ENCODE measurements at places on chromosomes 5 and 9.

DNA sequence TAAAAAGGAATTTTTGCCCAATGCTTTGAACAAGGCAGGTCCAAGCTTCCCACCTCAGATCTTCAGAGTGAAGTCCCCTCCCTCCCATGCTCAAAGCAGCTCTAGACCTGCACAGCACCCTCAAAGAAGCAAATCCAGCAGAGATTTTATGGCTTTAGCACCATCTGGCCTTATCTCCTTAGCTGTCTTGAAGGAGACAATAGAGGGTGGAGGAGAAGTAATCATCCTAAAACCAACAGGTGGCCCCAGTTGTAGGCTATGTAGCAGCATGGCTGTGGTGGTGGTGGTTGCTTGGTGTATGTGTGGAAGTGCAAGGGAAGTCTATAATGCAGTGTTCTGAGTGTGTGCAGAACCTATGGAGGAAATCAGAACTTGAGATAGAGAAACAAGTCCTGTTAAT, 140.1 kb downstream of the GRIA1 start:
- DNase-seq = no peak

DNA sequence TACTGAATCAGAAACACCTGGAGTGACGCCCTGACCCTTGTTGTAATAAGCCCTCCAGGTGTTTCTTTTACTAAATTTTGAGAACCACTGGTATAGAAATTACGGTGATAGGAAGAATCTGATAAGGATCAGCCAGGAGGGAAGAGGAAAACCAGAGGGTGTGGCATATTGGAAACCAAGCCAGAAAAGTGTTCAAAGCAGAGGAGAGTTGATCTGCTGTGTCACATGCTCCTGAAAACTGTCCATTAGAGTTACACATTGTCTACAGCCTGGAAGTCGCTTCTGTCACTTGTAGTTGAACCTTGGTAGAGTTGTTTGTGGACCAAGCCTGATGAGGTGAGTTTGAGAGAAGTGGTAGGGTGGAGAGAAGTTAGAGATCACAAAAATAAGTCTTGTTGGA, 497.4 kb downstream of the ENC1 start:
- DNase-seq = no peak

GRCh38 chr5:89842531-89842930, 567.0 kb downstream of the CETN3 start:
- DNase-seq = no peak

DNA sequence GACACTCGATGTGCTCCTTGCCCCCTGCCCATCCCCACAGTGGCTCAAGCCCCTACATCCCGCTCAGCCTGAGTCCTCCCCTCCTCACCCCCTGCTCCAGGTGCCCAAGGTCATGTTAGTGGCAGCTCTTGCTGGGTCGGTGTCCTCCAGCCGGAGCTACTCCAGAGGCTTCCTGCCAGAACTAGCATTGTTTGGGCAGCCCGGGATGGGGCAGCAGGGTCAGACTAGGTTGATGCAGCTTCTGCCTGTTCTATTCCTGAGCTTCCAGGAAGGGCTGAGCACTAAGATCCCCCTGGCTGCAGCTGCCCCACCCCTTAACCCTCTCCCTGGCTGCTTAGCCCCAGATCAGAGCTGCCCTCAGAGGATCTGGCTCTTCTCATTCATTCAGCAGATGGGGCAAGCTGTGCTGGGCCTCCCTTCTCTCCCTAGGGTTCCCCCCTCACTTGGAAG, 671 bp downstream of the RGS14 start:
- DNase-seq = no peak

DNA sequence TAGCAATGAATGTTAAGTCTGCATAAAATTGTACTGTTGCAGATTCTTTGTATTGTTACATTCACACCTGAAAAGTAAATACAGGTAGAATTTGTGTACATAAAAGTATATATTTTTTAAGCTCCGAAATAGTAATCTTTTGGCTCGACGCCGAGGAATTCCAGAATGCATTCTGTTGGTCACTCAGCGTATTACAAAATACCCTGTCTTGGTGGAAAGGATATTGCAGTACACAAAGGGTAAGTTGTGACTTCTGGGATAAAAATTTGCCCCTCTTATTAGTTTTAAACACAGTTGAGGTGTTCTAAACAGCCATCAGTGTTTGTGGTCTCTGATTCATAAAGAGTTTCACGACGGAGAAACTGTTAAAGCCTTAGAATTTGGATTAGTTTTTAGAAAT, 257.6 kb downstream of the ARHGEF28 start:
- DNase-seq = no peak

DNA sequence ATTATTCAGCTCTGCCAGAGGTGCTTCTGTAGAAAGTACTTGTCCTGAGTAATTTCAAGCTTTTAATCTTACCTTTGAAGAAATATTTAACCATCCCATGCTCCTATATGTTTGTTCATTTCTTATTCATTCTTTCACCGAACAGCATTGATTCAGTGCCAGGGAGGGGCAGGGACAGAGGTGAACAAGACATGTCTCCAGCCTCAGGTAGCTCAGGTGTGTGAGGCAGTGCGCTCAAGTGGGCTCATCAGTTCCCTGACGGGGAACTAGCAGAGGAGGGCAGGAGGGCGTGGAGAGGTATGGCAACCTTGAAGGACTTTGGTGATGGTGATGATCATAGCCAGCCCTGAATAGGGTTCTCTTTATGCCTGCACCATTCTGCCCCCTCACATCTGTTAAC, 25.9 kb downstream of the ERGIC1 start:
- no peak for DNase-seq

GRCh38 chr5:160183075-160183474, 46.2 kb upstream of the FABP6 start:
- DNase-seq = no peak

GRCh38 chr5:72346398-72346797, 26.2 kb downstream of the PTCD2 start:
- no peak for DNase-seq

DNA sequence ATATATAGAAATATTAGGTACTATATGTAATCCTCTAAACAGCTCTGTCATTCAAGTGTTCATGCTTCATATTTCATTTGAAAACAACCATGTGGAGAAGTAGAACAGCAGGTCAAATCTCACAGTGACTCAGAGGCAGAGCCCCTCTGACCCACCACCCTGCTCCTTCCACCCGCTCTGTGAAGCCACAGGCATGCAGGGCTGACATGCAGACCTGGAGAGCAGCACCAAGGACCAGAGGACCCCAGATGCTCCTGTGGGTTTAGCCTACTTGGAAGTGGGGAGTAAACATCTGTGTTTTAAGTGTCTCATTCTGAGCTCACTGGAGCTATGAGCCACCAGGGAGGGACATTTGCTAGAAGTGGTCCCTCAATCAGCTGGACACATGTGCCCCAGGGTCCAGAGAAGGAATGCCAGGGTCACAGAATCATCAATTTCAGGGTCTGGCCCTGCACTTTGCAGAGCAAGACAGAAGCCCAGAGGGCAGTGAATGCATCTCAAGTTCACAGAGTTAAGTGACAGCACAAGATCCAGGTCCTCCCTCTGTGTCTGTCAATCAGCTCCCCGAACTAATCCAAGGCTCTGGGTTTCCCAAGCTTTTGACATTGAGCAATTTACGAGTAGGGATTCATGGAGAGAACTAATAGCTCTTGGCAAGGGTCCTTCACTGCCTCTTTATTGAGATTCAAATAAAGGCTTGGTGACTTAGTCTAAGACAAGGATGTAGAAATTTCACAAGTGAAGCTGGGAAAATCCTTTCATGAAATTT, 441.1 kb downstream of the SEMA5A start:
- no peak for DNase-seq

- DNase-seq = no peak
Measured at GRCh38 chr5:155147222-155147621, 133.7 kb downstream of the KIF4B start.

DNA sequence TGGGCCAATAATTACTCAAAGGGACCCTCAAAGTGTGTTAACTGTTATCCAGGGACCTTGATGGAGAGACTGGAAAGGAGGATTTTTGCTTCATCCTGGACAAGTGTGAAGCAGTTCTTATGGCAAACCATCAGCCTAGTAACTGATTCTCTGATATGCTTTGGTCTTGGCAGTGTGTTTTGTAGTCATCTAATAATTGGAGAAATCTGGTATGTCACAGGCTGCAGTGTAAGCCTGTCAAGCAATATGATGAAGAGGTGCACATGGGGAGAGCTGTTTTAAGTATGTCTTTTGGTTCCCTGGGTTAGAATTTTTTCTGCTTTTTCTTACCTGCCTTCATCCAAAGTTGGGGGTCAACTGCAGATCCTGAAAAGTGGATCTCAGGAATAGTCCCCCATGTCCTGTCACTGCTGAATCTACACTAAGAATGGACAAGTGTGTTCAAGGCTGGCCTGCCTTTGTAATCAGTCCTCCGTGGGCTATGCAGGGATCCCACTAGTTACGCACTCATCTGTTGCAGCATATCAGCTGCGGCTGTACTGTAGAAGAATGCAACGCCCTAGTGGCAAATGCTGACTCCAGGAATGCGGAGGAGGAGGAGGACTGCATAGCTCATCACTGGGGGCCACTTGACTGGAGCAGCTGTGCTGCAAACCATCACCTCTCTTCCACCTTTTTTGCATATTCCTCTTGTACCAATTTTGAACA, 1.9 kb downstream of the SPTAN1 start:
- peak; percentile 70 for DNase-seq

DNA sequence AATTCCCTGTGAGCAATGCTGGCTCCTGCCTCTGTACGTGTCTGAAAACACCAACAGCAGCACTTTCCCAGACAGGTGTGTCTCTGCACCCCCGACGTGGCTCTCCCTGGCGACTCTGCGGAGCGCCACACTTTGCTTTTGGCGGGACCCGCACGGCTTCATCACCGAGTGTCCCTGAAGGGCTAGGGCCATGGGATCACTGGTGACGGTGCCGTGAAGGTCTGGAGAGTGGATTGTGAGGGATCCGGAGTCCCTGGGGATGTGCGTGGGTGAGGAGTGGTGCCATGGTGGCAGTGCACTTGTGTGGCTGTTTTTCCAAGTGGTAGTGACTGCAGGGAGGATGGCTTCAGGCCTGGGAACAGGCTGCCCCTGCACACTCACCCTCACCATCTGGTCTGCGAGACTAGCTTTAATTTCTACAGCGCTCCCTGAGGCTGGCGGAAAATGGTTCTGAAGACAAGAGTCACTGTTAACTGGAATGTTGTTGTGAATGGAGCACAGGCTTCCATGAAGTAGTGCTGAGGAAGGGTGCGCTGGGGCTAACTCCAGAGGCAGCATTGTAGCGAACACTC, 3.2 kb downstream of the NKD2 start:
- no peak for DNase-seq

DNA sequence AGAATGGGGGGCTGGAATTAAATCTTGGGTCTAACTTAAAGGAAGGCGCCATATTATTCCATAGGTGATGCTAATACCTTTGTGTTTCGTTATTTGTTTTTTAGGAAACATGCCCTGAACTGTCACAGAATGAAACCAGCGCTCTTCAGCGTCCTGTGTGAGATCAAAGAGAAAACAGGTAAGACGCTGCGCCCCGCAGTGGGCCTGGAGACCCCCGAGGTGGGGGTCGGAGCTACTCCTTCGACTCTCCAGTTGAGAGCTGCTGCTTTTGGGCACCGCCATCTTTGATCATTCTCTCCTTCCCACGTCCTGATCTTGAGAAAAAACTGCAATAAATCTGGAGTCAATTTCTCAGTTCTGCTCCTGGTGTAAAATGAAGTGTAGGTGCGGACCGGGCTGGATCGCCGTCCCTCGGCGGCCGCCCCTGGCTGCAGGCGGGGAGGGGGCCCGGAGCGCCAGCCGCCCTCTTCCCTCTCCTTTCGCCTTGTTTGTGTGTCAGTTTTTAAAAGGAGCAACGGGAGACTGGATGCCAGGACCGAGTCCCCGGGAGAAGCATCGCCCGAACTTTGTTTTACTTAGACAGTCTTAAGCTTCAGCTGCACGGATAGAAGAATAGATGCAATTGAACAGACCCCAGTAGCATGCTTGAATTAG, 1.4 kb downstream of the PBX3 start:
- peak; percentile 51 for DNase-seq

GRCh38 chr5:39998518-39998917, 573.7 kb upstream of the DAB2 start:
- DNase-seq = no peak

- peak; percentile 57 for DNase-seq
Measured at GRCh38 chr5:35230038-35230611, at the start of gene PRLR. TSS of gene PRLR (minus strand) at chr5:35230487. CDS start at chr5:35089620, 140,867 bp downstream.

All from ecto neural progenitor cell (in vitro differentiated cells).